SK-N-SH (cell line): ENCODE measurements at places on chromosomes 4 and X. TPM values are rescaled to one million over a fixed set of nuclear protein-coding genes. Genes with fewer than 3 reads are reported as not detected.

GRCh38 chr4:179145746-179146525, 1703.7 kb upstream of the AGA start:
- no peaks in the 10 kb centered on the region for H3K27me3 ChIP-seq
- H3K4me3 ChIP-seq: no peak overlapping the region
- H3K27ac ChIP-seq: no peak overlapping the region
- no peaks in the 10 kb centered on the region for H3K4me1 ChIP-seq

SPARCL1 gene
- polyA plus RNA-seq: not detected in 2 replicates

CLRN2 gene
- not detected in 2 replicates for polyA plus RNA-seq

DNA sequence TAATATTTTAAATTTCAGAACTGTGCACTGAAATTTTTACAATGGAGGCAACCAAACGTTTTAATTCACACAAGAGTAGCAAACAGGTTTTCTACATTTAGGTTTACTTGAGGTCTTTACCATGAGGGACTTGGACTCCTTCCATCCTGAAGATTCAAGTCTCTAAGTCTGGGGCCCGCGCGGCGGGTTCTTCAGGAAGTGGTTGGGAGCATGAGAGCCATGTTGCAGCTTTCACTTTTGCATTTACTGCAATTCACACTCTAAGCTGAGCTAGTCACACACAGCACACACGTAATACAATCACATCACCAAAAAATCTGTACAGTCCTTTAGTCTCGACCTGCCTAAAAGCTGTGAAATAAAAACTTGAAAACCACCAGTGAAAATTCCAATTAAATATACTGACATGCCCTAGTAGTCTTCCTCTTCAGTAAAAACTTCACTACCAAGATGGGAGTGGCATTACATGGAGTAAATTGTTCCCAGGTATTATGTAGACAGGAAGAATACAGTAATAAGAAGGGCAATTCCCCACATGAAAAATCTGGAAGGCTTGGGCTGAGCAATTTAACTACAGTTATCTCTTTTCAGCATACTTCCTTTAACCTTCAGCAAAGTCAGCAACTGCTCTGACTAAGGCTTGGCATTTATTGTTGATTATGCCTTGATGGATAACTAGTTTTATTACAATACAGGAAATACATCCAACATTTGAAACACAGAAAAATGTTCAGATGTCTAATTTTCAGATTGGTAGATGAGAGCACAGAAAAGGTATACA, 571.1 kb upstream of the DIPK2B start:
- peak overlapping the region; percentile 61; the same call in 1 of the 2 replicates for H3K4me3 ChIP-seq
- peak overlapping the region; percentile 87; the same call in 1 of the 2 replicates for H3K27ac ChIP-seq
- peaks cover 40% of the 10 kb centered on the region for H3K4me1 ChIP-seq
- H3K27me3 ChIP-seq: no peaks in the 10 kb centered on the region
- no peak for DNase-seq

USP17L17 gene
- polyA plus RNA-seq: not detected in 2 replicates

DNA sequence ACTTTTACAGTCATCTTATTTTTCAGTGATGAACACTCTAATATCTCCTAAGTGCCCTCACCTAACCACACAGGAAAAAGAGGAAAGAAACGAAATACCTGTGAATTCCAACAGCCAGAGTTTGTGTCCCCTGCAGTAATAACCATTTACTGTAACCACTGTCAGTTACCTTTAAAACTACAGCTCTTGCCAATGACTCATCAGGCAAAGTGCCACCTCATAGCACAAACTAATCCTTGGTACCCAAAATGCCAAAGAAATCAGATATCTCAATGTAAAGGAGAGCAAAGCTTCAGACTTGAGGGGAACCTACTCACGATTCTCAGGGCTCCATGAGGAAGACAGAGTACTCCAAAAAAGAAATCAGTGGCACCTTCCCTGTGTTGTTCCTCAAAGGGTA, 146.5 kb downstream of the NDST3 start:
- DNase-seq: no peak
- 0 out of 2 replicates have a peak, but pooled peaks cover 3% of the 10 kb centered on the region for H3K4me1 ChIP-seq
- H3K27me3 ChIP-seq: no peaks in the 10 kb centered on the region
- H3K27ac ChIP-seq: no peak overlapping the region
- H3K4me3 ChIP-seq: no peak overlapping the region
- H3K36me3 ChIP-seq: no peaks in the 10 kb centered on the region
